GM10248 (cell line): ENCODE measurements at places on chromosomes 6 and 20.

DNA sequence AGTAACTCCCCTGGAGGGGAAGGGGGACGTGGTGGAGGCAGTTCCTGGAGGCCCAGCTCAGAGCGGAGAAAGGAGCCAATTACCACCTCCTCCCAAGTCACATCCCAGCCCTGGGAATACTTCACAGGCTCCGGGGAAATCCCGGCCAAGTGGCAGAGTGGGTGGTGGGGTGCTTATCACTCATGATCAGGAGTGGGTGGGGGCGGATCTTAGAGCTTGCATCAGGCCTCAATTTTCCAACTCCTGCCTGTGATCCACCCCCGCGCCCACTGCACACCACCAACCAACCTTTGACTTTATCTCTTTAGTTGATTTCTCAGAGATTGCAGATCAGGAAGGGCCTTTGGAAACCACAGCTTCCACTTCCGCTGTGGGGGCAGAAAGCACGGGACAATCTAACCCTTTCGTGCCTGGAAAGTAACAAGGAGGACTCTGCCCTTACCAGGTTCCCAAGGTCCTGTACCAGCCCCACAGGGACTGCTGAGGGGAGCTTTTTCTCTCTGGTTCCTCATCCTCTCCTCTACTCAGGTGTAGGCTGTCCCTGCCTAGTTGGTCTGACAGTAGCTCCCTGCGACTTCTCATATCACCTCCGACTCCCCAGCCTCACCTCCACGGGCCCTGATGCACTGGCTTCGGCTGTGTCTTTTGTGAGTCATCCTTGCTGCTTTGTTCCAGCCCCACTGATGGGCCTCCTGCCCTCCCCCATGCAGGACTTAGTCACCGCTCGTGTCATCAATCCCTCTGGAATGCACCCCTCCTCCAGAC, 24.9 kb upstream of the IER3 start:
- DNase-seq, result peak; percentile 35

DNA sequence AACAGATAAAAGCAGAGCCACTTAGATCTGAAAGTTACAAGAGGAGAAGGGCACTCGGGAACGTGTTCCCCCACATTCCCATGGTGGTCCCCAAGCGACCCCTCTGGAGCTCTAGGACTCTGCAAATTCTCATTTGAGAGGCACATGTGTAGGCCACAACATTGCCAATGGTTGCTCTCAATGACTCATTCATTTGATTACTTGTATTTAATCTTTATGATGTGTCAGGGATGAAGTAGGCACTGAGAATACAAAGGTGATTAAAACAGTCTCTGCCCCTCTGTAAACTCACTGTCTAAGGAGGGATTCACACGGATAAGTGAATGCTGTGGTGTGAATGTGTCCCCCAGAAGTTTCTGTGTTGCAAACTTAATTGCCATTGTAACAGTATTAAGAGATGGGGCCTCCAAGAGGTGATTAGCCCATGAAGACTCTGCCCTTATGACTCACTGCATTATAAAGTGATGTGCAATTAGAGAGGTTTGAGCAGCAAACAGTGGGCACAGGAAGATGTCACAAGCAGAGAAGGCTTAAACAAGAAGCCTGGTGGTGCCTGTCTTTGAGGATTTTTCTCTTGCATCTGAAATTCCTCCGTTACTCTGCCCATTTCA, 34.0 kb upstream of the TRAM2 start:
- DNase-seq, result no peak

DNA sequence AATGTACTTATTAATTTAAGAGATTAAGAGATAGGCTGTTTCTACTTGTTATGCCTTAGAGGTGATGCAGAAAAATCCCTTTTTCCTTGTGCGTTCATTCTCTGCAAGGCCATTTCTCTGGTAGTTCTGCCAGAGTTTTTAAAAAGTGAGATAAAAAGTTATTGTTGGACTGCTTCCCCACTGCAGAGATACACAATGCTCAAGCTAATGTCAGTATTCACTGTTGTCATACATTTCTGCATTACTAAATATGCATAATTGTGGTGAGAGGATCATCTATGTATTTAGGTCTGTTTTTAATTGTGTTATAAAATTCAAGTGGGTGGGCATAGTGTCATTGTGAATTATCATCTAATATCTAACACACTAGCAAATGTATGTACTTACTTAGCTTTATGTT, 600.4 kb downstream of the HTR1B start:
- no peak for DNase-seq

DNA sequence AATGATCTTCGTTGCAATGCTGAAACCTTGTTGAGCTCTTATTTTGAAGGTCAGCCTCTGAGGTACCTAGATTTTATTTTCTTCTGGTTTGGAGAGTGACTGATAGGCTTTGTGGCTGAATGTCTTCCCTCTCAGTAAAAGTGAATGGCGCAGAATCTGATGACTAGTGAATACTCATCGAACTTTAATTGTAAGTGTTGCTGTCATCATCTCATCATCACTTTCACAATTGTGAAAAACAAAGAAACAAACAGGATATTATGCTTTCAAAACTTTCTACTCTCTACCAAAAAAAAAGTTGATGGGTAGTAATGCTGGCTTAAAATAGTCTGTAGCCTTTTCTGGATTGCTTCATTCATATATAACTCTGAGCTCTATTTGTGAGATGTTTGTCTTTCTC, 239.5 kb upstream of the RAB32 start:
- no peak for DNase-seq

DNA sequence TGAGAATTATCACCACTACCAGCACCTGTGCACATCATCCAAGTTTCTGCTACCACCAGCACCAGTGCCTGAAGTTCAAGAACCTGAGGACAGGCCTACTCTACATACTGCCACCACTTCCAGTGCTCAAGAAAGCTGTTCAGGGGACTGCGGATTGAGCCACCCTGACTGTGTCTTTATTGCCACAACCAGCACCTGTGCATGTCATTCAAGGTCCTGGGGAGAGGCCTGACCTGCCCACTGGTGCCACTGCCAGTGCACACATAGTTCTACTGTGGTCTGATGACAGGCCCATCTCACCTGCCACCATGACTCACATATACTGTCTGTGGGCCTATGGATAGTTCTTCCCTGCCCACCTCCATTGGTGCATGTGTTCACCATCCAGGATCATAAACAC, 559.4 kb downstream of the COL12A1 start:
- DNase-seq, result no peak

GRCh38 chr6:36753671-36754405, 56.2 kb downstream of the RAB44 start:
- DNase-seq, result no peak

GRCh38 chr6:96940322-96940721, 15.8 kb downstream of the KLHL32 start:
- DNase-seq, result no peak

DNA sequence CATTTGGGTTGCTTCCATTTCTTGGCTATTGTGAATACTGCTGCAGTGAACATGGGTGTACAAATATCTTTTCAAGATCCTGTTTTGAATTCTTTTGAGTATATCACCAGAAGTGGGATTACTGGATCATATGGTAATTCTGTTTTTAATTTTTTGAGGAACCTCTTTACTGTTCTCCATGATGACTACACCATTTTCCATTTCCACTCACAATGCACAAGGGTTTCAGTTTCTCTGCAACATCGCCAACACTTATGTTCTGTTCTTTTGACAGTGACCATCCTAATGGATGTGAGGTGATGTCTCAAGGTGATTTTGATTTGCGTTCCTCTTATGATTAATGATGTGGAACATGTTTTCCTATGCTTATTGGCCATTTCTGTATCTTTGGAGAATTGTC, 214.4 kb upstream of the ZFP64 start:
- no peak for DNase-seq

DNA sequence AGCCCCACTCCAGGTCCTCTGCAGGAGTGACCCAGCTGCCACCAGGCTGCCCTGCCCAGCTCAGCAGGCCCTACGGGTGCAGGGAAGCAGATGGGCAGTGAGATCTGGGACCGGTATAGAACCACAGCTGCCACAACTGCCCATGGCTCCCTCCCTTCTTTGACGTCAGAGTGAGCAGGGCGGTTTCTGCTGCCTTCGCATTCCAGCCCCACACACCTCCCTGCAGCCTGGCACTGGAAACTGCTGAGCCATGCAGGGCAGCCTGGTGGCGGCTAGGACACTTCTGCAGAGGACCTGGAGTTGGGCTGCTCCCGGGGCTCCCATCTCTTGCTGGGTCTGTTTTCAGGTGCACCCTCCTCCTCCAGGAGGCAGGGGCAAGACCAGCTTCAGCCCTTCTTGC, 101.6 kb upstream of the CD93 start:
- DNase-seq, result no peak

- no peak for DNase-seq
Measured at GRCh38 chr6:47700053-47700452, 1.7 kb downstream of the ADGRF4 start.

DNA sequence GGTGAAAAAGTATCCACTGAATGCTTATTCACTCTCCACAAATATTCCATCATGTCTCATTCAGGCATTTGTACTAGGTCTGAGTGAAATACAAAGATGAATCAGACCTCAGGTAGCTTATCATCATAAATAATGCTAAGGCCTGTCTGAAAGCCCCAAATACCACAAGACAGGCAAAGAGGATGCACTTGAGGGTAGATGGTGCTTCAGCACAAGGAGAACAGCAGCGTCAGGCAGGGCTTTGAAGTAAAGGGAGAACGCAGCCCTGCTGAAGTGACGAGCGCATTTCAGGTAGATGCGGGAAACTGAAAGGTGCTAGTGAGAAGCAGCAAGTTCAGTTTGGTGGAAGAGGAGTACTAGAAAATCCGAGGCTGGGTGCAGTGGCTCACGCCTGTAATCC, 38.7 kb downstream of the MAP3K5 start:
- DNase-seq, result no peak

GRCh38 chr6:31356216-31356945, 598 bp downstream of the HLA-B start:
- DNase-seq, result peak; percentile 49

- DNase-seq, result peak; percentile 73
Measured at GRCh38 chr20:63441136-63442099, 31.0 kb downstream of the KCNQ2 start.

DNA sequence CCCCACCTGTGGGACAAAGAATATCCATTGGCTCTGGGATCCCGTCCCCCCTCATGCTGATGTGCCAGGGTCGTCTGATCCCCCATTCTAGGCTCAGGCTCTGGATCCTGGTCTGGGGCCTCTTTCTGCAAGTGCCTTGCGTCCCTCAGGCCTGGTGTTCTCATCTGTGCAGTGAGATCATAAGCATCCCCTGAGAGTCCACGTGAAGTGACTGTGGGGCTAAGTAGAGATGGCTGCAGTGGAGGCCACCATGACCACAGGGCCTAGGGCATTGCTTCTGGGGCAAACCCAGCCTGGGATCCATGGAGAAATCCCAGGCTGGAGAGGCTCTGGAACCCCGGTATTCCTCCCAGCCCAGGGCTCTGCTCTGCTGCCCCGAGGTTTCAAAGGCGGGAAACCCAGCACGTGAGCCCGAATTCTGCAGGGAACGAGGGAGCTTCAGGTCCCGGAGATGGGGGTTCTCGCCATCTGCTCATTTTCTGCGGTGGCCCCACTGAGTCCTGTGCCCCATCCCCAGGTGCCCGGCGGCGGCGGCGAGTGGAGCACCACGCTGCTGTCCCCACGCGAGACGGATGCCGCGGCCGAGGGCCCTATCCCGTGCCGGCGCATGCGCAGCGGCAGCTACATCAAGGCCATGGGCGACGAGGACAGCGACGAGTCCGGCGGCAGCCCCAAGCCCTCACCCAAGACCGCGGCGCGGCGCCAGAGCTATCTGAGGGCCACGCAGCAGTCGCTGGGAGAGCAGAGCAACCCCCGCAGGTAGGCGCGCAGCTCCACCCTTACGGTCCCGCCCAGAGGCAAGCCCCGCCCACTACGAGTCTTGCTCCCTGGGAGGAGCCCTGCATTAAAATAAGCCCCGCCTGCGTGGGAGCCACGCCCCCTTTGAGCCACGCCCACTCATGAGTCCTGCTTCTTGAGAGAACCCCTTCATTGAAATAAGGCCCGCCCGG, 105.5 kb upstream of the MYL9 start:
- DNase-seq, result peak; percentile 82

- no peak for DNase-seq
Measured at GRCh38 chr20:63746751-63747315, 7.3 kb downstream of the SLC2A4RG start.

- DNase-seq, result peak; percentile 10
Measured at GRCh38 chr6:125363039-125363823, 61.5 kb upstream of the HDDC2 start.

GRCh38 chr6:116307001-116307400, 27.3 kb upstream of the TSPYL1 start:
- DNase-seq, result no peak

DNA sequence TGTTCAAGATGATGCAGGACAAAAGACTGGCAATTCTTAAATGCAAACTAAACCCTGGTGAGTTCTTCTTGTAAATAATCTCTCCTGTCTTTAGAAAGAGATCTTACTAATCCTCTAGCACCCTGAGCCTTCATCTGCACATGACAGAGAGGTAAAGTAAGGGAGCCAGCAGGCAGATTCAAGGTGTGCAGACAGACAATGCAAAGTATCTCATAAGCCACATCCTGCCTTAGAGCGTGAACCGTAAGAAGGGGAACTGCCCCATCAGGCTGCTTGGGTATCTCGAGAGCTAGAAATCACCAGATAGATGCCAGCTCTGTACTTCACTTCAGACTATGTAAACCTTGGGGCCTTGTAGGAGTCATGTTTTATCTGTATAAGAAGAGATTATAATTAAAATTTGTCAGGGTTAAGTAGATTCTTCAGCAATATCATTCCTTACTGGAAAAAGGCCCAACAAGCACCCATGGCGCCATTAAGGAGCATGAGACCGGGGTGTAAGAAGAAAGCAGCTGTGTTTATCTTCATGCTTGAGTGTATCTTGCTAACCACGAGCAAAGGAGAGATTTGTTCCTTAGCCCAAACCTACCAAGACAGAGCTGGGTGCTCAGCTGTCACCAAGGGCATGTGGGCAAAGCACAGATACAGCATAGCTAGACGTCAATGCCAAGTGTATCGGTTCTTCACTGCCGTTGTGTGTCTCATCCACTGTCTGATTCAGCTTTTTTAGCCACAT, 24.4 kb downstream of the CNR1 start:
- DNase-seq, result peak; percentile 57

DNA sequence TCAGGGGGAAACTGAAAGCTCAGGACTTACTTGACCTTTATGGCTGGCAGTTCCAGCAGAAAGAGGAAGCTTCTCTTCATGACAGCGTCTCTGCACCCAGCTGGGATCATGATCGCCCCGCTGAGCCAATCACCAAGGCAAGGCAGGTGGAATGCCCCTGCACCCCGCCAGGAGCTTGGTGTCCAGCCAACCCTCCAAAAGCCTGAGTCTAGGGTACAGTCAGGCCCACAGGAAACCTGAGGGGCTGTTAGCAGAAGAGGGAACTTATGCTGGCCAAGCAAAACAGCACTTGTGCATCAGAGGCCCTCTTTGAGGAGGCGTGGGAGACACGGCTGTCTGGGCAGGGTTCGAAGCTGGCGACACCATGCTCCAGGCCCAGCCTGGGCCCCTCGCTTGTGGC, 188.3 kb upstream of the GMDS start:
- DNase-seq, result no peak

GRCh38 chr6:76861403-76861802, 601.9 kb downstream of the HTR1B start:
- DNase-seq, result no peak
